GM12878 (cell line): ENCODE measurements at places on chromosomes 16 and 17. TPM values are rescaled to one million over a fixed set of nuclear protein-coding genes. Genes with fewer than 3 reads are reported as not detected.

GRCh38 chr17:13332207-13332606 lies 269.5 kb downstream of the HS3ST3A1 start:
- no peaks in the 10 kb centered on the region for H3K36me3 ChIP-seq
- H3K4me1 ChIP-seq, result no peaks in the 10 kb centered on the region
- H3K4me3 ChIP-seq, result no peak overlapping the region
- H3K27ac ChIP-seq, result no peak overlapping the region

- no peaks in the 10 kb centered on the region for H3K27me3 ChIP-seq
- H3K27ac ChIP-seq, result no peak overlapping the region
- H3K4me3 ChIP-seq, result no peak overlapping the region
- no peaks in the 10 kb centered on the region; the same call in 1 of the 2 replicates for H3K4me1 ChIP-seq
- DNase-seq, result no peak
Observed at GRCh38 chr17:19296786-19297778, 59.9 kb downstream of the EPN2 start.

GRCh38 chr17:81573794-81574642 lies 21.9 kb upstream of the FAAP100 start:
- peaks cover 31% of the 10 kb centered on the region; the same call in 1 of the 2 replicates for H3K36me3 ChIP-seq
- no peaks in the 10 kb centered on the region for H3K27me3 ChIP-seq
- H3K4me3 ChIP-seq, result no peak overlapping the region
- DNase-seq, result no peak
- H3K27ac ChIP-seq, result no peak overlapping the region
- H3K4me1 ChIP-seq, result no peaks in the 10 kb centered on the region

DNA sequence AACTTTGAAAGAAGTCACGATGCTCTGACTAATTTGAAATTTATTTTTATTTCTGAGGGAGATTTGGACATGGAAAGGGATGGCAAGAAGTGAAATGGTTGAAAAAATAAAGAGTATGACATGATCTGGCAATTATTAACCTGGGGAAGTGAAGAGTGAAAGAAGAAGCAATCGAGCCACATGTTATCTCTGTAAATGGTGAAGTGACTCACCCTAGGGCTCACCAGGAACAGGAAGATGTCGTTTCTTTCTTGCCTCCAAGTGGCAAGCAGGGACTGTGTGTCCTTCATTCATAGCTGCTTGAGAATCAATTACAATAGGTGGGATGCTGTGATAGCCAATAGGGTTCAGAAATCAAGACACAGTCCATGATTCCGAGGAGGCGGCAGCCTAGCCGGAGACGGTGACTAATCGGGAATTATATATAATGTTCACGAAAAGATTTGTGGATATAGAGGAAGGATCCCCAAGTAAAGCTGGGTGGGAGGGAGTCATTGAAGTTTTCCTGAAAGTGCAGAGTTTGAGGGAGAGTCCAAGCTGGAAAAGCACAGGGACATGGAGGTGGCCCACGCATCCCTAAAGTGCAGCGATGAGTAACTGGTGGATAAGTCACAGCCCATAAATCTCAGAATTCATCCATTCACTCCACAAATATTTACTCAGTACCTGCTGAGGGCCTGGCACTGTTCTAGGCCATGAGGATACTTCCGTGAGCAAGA lies 18.2 kb upstream of the KRT20 start:
- no peak overlapping the region for H3K27ac ChIP-seq
- DNase-seq, result no peak
- no peaks in the 10 kb centered on the region for H3K4me1 ChIP-seq

DNA sequence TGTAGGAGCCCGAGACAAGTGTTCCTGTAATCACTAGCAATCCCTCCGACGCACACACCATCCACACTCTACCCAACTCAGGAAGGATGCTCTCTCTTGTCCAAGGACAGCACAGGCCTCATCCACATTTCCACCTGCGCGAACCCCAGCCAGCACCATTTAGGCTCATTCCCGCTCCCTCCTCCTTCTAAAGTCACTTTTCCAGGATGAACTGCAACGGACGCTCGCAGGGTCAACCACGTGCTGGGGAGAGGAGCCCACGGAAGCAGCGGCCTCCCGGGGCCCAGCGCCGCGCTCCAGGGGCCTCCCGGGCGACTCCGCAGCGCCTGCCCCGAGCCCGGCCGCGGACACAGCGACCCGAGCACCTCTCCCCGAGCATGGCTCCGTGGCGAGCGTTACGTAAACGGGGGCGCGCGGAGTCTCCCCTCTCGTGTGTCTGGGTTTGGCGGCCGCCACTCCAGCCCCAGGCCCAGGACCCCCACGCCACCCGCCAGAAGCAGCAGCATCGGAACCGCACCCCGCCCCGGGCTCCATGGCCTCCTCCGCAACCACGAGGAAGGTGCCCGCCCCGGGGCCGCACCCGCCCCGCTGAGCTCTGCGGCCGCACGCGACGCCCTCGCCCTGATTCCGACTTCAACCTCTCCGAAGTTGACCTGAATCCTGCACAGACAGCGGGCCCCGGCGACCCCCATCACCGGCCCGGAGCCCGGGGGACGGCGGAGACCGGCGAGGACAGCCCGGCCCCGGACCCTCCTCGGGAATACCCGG lies 668 bp downstream of the USP36 start:
- no peaks in the 10 kb centered on the region for H3K27me3 ChIP-seq
- H3K27ac ChIP-seq, result peak overlapping the region; percentile 83
- H3K4me3 ChIP-seq, result peak overlapping the region; percentile 75

- H3K4me1 ChIP-seq, result no peaks in the 10 kb centered on the region
- no peaks in the 10 kb centered on the region for H3K36me3 ChIP-seq
- DNase-seq, result no peak
- H3K4me3 ChIP-seq, result no peak overlapping the region
Observed at GRCh38 chr16:79171931-79172705, 428.4 kb downstream of the MAF start.

GRCh38 chr17:7213895-7214299 lies 5.7 kb downstream of the DLG4 start:
- DNase-seq, result no peak
- H3K27me3 ChIP-seq, result no peaks in the 10 kb centered on the region
- no peak overlapping the region; the same call in 1 of the 2 replicates for H3K27ac ChIP-seq
- peak overlapping the region; percentile 72; the same call in 1 of the 2 replicates for H3K4me3 ChIP-seq
- peaks cover 18% of the 10 kb centered on the region for H3K4me1 ChIP-seq

GRCh38 chr17:45144199-45145034 lies 3.9 kb upstream of the HEXIM1 start:
- H3K4me3 ChIP-seq, result peak overlapping the region; percentile 67
- H3K4me1 ChIP-seq, result peaks cover 18% of the 10 kb centered on the region
- peak overlapping the region; percentile 34; the same call in 1 of the 2 replicates for H3K27ac ChIP-seq
- no peaks in the 10 kb centered on the region for H3K27me3 ChIP-seq
- no peak for DNase-seq

DNA sequence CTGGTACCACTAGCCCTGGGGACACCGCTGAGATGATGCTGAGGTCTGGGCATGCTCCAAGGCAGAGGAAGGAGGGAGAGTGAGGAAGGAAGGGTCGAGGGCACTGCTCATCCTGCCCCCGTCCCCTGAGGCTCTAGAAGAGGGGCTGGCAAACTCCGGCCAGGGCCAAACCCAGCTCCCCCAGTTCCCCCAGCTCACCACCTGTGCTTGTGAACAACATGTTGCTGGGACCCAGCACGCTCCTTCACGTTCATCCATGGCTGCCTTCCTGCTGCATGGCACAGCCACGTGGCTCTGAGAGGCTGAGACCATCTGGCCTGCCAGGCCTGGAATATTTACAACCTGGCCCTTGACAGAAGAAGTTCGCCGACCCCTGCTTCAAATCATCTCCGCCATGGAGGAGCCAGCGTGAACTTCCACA lies 81.2 kb downstream of the RBFOX3 start:
- H3K36me3 ChIP-seq, result no peaks in the 10 kb centered on the region
- H3K4me3 ChIP-seq, result no peak overlapping the region
- no peak for DNase-seq
- H3K4me1 ChIP-seq, result no peaks in the 10 kb centered on the region

DNA sequence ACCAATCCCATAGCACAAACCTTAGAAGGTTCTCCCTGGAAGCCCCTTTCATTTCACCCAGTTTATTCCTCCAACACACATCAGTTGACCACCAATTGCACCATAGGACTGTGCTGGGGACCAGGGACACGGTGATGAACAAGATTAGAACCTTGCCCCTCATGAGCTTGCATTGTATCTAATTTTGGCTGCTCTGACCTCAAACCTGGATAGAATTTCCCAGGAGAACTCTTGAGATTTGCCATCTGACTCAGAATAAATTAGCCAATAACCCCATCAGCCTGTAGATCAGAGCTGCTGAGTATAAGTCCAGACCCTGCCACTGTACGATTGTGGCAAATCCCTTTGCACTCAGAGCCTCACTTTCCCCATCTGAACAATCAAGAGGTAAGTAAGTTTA lies 52.1 kb downstream of the CDH11 start:
- no peak for DNase-seq
- H3K4me1 ChIP-seq, result no peaks in the 10 kb centered on the region
- no peaks in the 10 kb centered on the region for H3K27me3 ChIP-seq
- H3K27ac ChIP-seq, result no peak overlapping the region

DNA sequence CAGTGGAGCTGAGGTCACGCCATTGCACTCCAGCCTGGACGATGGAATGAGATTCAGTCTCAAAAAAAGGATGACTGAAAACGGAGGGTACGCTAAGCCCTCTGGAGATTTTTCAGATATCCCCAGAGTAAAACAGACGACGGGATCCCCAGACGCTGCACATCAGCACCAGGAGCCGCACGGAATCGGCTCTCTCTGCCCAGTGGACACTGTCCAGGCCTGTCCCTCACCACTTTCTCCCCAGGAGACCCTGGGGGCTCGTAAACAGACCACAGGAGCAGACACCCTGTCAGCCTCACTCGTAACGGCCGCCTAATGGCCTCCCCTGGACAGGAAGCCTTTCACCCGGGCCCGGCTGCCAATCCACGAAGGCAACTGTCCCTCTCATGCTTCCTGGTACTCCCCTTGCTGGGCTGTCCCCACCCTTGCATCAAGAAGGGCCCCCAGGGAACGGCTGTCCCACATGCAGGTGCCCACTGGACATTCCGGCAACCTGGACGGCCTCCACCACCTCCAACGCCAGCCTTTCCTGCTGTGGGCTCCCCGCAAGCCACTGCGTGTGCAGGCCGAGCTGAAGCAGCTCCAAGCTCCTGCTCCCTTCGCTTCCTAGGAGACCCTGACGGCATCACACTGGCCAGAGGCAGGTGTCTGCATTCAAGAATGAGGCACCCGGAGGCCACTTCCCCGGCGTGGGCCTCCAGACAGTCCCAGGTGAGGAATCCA lies 74.3 kb downstream of the TIMM22 start:
- H3K36me3 ChIP-seq, result peaks cover 18% of the 10 kb centered on the region
- H3K4me1 ChIP-seq, result no peaks in the 10 kb centered on the region
- no peak overlapping the region for H3K27ac ChIP-seq
- DNase-seq, result no peak
- H3K27me3 ChIP-seq, result no peaks in the 10 kb centered on the region
- no peak overlapping the region for H3K4me3 ChIP-seq

- no peak for DNase-seq
- no peaks in the 10 kb centered on the region for H3K27me3 ChIP-seq
- H3K36me3 ChIP-seq, result no peaks in the 10 kb centered on the region; the same call in 1 of the 2 replicates
- peak overlapping the region; percentile 97 for H3K4me3 ChIP-seq
- peak overlapping the region; percentile 80 for H3K27ac ChIP-seq
Observed at GRCh38 chr17:63840591-63841349, 1.7 kb downstream of the SMARCD2 start.

GRCh38 chr17:45234641-45235415 lies 13.1 kb downstream of the FMNL1 start:
- H3K4me3 ChIP-seq, result no peak overlapping the region
- H3K4me1 ChIP-seq, result peaks cover 9% of the 10 kb centered on the region
- H3K27ac ChIP-seq, result no peak overlapping the region
- no peaks in the 10 kb centered on the region for H3K27me3 ChIP-seq

- no peak overlapping the region for H3K4me3 ChIP-seq
- no peaks in the 10 kb centered on the region for H3K4me1 ChIP-seq
- DNase-seq, result no peak
- no peaks in the 10 kb centered on the region for H3K27me3 ChIP-seq
Observed at GRCh38 chr17:37447641-37448040, 41.0 kb downstream of the TADA2A start.

DNA sequence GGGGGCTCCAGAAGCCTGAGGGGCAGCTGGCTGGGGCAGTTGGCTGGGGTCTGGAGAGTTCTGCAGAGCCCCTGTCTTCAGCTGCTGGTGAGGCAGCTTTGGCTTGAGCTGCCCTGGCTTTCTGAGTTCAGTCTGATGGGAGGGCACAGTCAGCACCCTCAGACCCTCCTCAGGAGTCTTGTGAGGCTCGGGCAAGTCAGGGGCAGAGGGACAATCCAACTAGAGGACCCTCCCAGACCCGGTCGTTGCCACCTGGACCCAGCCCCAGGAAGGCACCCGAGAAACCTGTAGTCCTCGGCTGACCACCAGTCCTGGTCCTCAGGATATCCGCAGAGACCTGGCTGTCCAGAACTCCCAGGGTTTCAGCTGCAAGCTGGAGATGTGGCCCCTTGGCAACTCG lies 1.9 kb downstream of the CARD14 start:
- H3K36me3 ChIP-seq, result no peaks in the 10 kb centered on the region
- no peaks in the 10 kb centered on the region for H3K27me3 ChIP-seq
- H3K4me1 ChIP-seq, result no peaks in the 10 kb centered on the region
- DNase-seq, result no peak
- no peak overlapping the region for H3K27ac ChIP-seq

GRCh38 chr16:20674684-20675487 lies 22.6 kb downstream of the ACSM1 start:
- peak overlapping the region; percentile 37; the same call in 1 of the 2 replicates for H3K4me3 ChIP-seq
- peaks cover 22% of the 10 kb centered on the region for H3K4me1 ChIP-seq
- H3K27me3 ChIP-seq, result no peaks in the 10 kb centered on the region
- DNase-seq, result no peak

DNA sequence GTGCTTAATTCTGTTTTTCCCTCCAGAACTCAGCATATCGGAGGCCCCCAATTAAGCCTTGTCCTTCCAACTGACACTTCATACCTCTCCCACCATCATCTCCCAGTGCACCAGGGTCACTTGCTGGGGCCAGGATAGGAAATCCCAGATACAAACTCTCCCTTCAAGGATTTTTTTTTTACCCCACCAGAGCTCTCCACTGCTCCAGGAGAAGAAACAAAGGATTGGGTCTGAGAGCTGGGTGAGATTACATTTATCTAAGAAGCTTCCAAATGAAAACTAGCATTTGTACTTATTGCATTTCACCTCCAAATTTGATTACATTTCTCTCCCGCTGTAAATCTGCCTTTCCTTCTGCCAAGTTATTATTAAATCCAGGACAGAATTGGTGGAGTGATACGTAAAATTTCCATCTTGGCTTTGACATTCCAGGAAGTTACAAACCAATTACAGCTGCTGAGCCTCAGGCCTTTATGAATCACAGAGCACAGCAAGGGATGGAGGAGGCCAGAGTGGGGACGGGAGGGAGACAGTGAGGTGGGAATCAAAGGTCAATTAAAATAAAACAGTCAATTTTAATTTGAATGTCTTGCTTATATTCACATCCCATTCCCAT lies 123.5 kb downstream of the USP31 start:
- H3K36me3 ChIP-seq, result no peaks in the 10 kb centered on the region
- H3K27me3 ChIP-seq, result peaks cover 1% of the 10 kb centered on the region; the same call in 1 of the 2 replicates
- no peaks in the 10 kb centered on the region for H3K4me1 ChIP-seq
- DNase-seq, result no peak

- H3K36me3 ChIP-seq, result peaks cover 31% of the 10 kb centered on the region
- no peak within 1 kb of the TSS for H3K4me3 ChIP-seq
- peak; percentile 9 for DNase-seq
Observed at GRCh38 chr16:3654249-3654991, at the start of gene DNASE1. Gene DNASE1, plus strand, starts transcription at chr16:3654691. Its CDS starts 683 bp downstream, at chr16:3655374.

- DNase-seq, result no peak
- H3K4me3 ChIP-seq, result no peak overlapping the region
- H3K36me3 ChIP-seq, result no peaks in the 10 kb centered on the region
- H3K27me3 ChIP-seq, result no peaks in the 10 kb centered on the region
- H3K4me1 ChIP-seq, result no peaks in the 10 kb centered on the region
- no peak overlapping the region for H3K27ac ChIP-seq
Observed at GRCh38 chr17:44496815-44497214, 6.4 kb downstream of the GPATCH8 start.

The TNS4 gene
- total RNA-seq, result 0.90 and 1.0 TPM in 2 replicates

The MYOCD gene
- total RNA-seq, result not detected in 2 replicates

The TPSB2 gene
- 0.19 TPM in 1 of 2 replicates, not detected in the other for total RNA-seq

The TNFRSF17 gene
- 92.4 and 106 TPM in 2 replicates for total RNA-seq
